H7 (cell line): ENCODE measurements at places on chromosomes 11 and 22. TPM values are rescaled to one million over a fixed set of nuclear protein-coding genes. Genes with fewer than 3 reads are reported as not detected.
A peak's percentile ranks its signal among the peaks of the same experiment; 100 is the strongest.

DNA sequence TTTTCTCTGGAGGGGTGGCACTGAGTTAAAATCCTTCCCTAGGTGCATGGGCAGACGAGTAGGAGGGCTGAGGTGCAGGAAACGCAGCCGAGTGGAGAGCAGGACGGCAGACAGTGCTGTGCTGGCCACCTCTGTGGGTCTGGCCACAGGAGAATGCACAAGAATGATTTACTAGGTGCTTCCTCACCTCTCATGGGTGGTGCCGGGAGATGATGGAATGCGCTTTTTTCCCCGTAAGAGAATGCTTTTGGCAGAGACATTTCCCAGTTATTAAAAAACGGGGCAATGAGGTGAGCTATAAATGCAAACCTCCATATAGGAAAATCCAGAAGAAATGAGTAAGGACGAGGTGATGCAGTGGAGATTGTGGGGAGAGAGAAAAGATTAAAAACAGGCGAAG is 86.1 kb downstream of the ADAMTS15 start:
- no peak for DNase-seq

Gene SPTBN2
- 39.2 and 51.2 TPM in 2 replicates for total RNA-seq

DNA sequence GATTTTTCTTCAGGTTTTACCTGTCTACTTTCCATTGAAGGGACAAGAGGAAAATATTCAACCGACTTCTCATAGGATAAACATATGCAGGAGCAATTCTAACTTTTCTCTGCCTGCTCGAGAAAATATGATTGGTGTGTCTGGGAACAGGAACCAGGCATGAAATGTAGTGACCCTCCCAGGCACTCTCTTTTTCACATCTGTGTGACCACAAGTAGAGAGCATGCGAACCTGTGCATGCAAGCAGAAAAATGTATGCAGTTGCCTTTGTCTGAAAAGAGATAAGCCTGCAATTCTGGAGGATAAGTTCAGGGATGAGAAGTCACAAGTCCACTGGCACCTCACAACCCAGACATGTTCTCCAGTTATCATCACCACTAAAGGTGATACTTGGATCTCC is 583.5 kb upstream of the FAT3 start:
- DNase-seq, result no peak

DNA sequence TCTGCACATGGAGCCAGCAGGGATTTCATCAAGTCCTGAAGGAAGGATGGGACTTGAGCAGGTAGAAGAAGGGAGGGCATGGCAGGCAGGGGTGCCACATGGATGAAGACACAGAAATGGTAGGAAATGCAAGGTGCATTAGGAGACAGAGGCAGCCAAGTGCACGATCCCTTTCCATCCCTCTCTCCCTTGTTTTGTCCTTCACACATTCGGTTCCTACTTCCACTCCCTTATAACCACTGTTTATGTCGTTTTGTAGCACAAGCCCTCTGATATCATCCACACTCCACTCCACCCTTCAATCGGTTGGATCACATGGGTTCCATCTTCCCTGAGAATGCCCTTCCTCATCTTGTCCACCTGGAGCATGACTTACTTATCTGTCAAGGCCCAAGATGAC is 35.2 kb downstream of the IFT27 start:
- DNase-seq, result peak; percentile 5

Gene KCNA4
- total RNA-seq, result 0.07 and 0.14 TPM in 2 replicates

GRCh38 chr11:71252770-71253730 is 673 bp upstream of the SHANK2 start:
- peak; percentile 83 for DNase-seq

DNA sequence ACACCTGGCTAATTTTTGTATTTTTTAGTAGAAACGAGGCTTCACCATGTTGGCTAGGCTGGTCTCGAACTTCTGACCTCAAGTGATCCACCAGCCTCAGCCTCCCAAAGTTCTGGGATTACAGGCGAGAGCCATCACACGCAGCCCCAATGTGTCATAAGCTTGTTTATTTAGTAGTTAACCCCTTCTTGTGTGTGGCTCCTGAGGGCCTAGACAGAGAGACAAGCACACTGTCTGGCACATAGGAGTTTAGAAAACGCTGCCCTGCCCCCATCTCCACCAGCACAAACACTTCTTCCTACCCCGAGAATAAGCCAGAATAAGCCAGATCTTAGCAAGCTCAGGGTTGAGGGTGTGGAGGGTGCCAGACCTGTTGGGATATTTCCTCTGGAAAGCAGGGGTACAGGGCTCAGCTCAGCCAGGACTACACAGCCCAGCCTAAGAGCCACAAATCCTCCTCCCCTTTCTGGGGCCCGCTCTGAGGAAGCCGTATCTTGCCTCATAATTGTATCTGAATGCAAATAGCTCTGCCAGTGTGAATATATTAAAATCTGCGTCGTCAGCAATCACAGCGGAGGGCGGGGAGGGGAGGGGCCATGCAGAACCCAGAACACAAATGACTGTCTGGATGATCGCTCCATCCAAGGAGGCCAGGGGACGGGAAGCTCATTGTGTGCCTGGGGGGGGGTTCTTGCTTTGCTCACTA is 247.3 kb downstream of the MN1 start:
- no peak for DNase-seq

Gene IGLL1
- not detected in 2 replicates for total RNA-seq

Gene GLB1L3
- total RNA-seq, result 24.0 and 35.0 TPM in 2 replicates
